ENCODE measurements at places on chromosomes 5 and 9.

- DNase-seq = peak; percentile 77
Observed at GRCh38 chr5:67404256-67405100, 207.9 kb upstream of the CD180 start.

DNA sequence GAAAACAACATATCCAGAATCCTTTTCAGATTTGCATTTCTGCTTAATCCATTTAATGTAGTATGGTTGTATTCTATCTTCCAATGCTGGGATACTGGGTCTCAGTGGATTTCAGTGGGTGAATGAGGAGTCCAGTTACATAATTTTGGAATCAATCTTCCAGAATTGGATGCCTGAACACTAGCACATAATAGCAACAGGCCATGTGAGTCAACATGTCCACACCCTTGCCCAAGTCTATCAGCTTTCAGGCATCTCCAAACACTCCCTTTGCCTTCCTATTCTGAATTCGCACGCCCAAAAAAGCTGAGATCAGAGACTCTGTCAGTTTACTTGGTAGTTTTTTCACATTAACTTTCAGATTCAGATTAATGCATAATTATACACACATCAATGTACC is 202.6 kb downstream of the TSSK1B start:
- DNase-seq = no peak

GRCh38 chr5:62702126-62702525 is 123.5 kb downstream of the LRRC70 start:
- no peak for DNase-seq

- DNase-seq = no peak
Observed at GRCh38 chr9:126489581-126490213, 124.0 kb upstream of the LMX1B start.

DNA sequence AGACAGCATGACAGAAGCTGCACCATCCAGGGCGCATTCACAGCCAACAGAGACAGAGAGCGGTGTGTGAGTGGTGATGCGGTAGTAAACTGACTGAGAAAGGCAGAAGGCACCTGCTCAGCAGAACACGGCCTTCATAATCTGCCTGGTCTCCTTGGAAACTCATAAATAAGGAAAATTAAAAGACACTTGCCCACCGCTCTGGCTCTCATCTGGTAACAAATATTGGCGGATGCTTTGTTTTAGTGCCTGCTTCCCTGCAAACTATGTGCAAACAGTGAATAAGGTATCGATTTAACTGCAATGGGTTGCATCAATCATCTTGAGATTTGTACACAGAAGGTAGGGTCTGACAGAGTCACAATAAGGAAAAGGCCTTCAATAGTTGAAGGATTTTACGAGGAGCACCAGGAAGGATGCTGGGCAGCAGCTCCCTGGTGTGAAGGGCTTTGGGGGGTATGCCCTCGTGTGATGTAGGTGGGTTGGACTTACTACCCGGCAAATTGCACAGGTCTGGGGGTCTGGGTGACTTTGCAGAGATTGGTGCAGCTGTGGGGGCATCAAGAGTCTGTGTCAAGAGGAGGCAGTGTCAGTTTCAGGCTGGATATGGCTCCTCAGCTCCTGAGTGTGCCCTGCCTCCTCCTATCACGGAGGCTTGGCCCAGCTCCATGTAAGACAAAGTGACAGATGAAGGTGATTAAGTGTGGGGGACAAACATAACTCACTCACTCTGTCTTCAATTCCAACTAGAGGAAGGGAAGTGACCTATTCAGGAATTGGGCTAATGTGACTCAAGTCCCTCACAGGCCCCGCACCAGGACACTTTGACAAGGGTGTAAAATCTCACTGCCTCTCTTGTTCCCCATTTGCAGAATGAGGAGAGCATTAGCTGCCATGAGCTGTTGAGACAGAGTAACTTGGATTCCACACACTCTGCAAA is 166.7 kb downstream of the ICE1 start:
- DNase-seq = no peak

- DNase-seq = no peak
Observed at GRCh38 chr5:10358999-10359398, 5.5 kb downstream of the MARCHF6 start.

DNA sequence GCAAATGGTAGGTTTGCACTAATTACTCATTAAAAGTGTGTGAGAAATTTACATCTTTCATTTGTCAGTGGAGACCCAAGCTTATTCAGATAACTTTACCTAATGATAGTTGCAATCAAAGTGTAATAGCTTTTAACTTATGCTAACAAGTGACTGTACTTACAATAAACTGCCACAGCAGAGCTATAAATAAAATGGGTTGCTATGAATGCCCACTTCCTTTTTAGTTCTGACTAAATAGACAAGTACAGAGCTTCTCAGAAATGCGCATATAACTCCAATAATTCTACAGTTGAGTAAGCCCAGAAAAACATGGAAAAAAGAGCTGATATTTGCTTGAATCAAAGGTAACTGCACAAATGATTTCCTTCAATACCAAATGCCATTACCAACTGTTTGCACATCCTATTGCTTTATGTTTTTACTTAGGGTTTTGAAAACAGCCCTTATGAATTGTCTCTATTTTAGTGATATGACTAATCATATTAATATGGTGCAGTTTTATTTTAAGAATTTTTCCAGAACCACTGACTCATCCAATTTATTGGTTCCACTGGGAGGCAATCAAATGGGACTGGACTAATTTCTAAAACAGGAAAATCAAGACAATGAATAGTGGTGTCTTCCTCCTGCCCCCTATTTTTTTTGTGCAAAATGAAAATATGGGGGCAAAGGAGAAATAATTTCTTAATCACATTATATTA is 84.1 kb downstream of the PPP2R2B start:
- DNase-seq = no peak

DNA sequence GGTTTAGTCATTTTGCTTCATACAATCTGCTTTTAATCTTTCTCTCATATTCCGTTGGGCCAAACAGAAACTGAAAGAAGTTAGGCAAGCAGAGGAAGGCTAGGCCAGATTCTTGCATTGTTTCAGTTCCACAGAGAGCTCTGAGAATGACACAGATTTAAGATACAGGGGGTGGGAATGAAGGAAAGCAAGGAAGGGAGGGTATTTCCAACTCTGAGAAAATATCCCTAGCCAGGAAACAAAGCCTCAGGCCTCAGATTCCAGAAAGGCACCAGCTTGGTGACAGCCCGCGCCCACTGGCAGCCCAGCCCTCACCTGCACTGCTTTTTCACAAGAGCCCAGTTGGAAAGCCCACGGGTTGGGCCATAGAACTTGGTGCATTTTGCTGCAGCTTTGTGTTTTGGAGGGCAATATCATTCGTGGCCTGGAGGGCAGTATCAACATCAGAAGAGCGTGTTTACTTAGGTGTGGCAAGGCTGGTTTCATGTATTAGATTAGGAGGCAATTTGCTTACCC is 63.5 kb downstream of the ENC1 start:
- peak; percentile 58 for DNase-seq

GRCh38 chr9:122087406-122088200 is 5.5 kb downstream of the TTLL11 start:
- DNase-seq = peak; percentile 75

GRCh38 chr5:77182367-77182766 is 28.1 kb upstream of the PDE8B start:
- DNase-seq = no peak

DNA sequence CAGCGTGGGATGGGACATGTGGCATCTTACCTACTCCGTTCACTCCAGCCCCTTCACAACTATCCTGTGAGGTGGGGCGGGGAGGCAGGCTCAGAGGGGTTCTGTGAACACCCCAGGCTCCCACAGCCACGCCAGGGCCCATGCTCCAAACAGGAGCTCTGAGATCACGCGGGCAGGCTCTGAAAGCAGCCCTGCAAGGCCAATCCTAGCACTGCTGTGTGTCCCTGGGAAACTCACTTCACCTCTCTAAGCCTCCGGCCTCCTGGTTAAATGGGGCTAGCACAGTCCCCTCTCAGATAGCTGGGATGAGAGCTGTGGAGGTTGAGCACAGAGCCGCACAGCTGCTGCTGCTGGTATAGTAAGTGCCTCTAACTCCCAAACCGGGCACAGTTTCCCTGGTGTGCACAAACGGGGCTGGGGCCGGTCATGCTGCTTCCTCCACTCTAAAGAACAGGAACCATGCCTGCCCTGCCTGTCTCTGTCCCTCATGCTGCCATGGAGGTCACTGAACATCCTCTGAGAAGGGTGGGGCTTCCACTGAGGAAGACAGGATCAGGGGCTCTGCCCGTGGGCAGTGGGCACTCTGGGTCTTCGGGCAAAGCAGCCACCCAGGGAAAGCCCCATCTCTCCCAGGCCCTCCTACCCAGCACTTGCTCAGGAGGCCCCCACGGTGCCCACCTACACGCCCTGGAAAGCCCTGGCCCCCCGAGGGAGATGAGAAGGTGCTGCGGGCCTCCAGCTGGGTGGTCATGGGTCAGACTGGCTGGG is 13.0 kb upstream of the ASS1 start:
- no peak for DNase-seq

DNA sequence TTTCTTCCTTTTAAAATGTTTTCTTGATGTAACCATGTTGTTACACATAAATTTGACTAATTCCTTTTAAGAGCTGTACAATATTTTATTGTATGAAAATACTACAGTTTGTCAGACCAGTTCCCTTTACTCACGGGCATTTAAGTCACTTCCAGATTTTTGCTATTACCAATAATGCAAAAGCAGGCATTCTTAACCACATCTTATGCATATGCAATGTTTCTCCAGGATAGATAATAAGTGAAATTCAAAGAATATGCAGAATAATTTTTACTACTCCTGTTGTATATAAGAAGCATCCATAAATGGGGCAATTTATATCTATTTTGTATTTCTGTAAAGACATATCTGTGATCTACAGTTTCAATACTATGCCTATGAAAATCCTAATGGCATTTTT is 77.3 kb downstream of the FNIP1 start:
- no peak for DNase-seq

- DNase-seq = no peak
Observed at GRCh38 chr9:98971915-98972223, 28.2 kb downstream of the COL15A1 start.

DNA sequence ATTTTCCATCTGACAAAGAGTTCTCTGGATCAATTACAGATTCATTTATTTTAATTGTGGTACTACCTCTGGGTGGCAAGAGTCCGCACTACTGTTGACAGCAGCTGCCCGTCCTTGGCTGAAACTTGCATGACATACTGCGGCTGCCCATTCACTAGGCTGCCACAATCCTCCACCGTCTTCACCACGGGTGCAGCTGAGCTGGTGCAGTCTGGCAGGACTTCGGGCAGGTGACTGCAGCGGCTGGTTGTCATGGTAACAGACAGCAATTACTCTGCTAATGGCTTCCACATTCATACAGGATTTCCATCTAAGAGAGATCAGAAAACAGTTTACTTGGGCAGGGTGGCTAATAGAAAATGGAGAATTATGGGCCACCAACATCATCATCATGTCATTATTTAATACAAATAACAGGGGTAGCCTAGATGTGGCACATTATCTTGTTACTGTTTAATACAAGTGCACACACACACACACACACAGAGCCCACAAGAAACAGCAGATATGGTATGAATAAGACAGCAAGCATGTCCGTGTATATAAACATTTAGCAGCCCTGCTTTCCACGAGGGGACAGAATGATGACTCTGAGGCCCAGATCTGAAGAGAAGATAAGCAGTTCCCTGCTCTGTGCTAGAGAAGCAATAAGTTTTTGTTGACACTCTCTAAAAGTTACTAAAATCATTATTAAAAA is 112.3 kb downstream of the MARCHF3 start:
- peak; percentile 74 for DNase-seq

- DNase-seq = no peak
Observed at GRCh38 chr5:66436721-66437120, 159.5 kb upstream of the MAST4 start.

DNA sequence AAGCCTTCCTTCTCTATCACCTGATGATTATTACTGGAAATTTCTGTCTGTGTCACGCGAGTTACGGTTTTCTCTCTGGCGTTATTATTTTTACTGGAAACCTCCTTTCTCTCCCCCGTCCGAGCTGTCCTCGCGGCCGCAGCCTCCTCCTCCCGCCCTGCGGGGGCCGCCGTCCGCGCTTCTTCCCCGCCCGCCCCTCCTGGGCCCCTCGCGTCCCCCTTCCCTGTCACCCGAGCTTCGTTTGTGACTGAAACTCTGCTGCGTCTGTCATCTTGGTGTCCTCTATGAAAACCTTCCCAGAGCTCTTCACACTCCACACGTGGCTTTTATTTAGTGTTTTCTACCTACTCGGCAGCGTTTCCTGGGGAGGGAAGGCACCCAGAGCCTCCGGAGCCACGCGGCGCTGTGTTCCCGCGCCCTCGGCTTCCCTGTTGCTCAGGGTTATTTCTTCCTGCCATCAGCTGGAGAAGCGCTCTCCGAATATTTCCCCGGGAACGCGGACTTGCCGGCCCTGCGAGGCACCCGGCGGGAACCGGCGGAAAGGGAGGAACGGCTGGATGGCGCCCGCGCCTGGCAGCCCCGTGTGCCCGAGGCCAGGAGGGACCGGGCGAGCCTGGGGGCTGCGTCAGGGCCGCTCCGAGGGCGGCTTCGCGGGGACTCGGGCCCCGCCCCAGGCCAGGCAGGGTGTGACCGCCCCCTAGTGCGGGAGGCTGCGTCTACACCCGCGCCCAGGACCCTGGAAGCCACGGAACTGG is 33.9 kb downstream of the TRIP13 start:
- DNase-seq = no peak

GRCh38 chr5:90356622-90357021 is 52.9 kb downstream of the CETN3 start:
- DNase-seq = no peak

DNA sequence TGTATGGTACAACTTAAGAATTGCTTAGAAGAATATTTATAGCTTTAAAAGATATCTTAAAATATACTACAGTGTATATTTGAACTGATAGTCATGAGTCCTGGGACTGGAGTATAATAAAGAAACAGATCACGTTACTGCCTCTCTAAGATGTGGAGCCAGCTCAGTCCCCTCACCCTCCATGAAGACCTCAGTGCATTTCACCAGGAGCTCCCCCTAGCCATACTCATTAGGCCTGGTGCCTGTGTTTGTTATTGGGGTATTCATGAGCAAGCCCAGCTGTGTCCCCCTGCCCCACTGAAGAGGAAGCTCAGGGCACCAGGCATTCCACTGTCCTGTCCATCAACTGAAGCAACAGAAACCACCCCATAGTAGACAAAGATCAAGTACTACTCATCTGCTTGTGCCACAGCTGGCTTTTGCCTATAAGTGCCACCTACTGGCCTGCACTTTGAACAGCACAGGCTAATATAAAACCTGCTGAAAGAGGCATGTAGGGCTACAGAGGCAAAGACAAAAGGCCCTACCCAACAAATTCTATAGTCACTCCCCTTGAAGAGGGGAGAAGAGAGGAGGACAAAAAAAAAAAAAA is 850.2 kb upstream of the NUDT12 start:
- peak; percentile 17 for DNase-seq

- DNase-seq = no peak
Observed at GRCh38 chr5:5335107-5335506, 87.4 kb upstream of the ICE1 start.
